Pulmonary artery endothelial cell (primary cell): ENCODE measurements at places on chromosomes 13 and 19.

DNA sequence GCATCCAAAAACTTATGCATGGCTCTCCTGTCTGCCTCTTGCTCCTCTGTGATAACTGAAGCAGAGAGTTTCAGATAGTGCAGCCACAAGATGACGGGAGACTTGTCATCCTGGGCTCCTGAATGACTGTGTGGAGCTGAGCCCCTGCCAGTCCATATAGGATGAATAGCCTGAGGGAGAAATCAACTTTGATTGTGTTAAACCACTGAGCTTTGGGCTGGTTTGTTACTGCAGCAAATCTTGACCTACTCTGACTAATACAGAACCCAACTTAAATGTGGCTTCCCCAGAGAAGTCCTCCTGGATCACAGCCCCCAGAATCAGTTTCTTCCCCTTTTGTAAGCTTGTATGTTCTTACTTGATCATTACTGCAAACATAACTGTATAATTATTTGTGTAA, 11.2 kb upstream of the ATG4D start:
- no peak for DNase-seq

DNA sequence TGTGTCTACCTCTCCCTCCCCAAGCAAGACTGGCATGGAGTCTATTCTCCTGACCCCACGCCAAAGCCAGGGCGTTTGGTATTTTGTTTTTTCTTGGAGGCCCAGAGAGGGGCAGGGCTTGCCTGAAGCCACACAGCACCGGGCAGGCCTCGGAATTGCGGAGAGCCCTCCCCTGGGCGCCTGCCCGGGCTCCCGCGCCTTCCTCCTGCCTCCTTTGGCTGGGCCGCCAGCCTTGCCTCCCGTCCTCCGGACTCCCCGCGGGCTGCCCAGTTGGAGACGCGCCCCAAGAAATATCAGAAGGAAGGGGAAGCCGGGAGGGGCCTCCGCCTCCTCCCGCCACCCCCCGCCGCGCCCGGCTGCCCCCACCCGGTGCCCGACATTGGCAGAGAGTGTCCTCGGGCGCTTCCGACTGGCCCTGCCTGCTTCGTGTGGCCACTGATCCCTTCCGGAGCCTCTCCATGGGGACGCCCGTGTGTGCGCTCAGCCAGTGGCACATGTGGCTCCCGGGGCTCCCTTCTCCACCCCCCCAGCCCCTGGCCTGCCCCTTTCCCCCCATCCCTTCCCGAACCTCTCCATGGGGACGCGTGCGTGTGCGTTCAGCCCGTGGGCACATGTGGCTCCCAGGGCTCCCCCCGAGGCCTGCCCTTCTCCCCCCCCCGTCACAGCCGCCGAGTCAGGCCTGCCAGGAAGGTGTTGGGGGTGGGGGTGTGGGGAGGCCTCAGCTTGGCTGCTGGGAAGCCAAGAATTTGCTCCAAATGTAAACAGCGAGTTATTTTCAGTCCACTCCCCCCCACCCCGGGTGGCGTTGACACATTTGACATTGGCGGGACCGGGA, 37.3 kb downstream of the NFIC start:
- DNase-seq, result peak; percentile 61

DNA sequence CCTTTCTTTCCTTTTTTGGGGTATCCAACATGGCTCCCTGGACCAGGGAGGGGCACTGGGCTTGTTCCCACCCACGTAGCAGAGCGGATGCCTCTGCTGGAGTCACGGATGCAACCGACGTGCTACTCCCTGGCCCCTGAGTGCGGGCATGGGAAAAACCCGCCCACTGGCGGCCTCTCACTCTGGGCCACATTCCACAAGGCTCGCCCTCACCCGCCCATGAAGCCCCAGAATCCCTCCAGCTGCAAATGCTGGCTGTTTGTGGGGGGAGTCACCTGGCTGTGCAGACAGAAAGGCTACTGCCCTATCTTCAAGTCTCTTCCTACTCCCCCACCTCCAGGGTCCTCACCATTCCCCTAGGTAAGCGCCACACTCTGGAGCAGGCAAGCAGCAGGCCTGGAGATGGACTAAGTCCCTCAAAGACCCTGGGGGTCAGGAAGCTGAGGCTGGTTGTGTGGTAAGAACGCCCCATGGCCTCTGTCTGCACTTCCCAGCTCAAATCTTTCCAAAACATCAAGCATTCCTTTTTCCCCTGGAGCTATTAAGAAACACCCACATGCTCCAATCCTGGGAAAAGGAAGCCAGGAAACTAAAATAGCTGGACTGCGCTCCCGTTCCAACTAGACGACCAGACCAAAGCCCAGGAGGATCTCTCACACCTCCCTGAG, 17.9 kb upstream of the EPHX3 start:
- no peak for DNase-seq

DNA sequence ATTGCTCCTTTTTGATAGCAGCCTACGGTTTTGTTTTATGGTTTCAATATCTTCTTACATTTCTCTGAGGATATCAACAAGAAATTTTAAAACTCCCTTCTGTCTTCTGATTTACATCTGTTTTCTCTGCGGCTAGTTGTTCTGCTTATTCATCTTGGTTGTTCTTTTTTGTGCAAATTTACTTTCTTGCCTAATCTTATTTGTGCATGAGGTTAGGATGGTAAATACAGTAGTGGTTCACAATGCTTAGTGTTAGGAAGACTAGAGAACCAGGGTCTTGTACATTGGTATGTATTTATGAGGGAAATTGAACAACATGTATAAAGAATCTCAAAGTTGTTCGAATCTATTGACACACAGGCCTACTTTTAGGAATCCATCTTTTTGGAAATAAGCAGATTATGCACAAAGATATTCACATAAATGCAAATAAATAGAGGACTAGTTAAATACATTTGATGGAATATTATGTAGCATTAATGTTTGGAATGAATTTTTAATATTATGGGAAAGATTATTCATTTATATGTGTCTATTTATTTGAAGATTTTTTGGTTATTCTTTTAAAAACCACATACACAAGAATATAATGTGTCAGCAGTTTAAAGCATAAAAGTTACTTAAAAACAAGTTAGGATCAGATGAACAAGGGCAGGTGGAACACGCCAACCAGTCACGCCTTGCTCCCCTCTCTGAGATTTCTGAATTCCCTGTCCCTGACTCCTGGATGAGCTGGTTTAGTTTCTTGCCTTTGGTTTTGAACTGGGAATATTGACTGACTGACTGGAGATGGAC, 51.4 kb upstream of the RFC3 start:
- DNase-seq, result no peak

DNA sequence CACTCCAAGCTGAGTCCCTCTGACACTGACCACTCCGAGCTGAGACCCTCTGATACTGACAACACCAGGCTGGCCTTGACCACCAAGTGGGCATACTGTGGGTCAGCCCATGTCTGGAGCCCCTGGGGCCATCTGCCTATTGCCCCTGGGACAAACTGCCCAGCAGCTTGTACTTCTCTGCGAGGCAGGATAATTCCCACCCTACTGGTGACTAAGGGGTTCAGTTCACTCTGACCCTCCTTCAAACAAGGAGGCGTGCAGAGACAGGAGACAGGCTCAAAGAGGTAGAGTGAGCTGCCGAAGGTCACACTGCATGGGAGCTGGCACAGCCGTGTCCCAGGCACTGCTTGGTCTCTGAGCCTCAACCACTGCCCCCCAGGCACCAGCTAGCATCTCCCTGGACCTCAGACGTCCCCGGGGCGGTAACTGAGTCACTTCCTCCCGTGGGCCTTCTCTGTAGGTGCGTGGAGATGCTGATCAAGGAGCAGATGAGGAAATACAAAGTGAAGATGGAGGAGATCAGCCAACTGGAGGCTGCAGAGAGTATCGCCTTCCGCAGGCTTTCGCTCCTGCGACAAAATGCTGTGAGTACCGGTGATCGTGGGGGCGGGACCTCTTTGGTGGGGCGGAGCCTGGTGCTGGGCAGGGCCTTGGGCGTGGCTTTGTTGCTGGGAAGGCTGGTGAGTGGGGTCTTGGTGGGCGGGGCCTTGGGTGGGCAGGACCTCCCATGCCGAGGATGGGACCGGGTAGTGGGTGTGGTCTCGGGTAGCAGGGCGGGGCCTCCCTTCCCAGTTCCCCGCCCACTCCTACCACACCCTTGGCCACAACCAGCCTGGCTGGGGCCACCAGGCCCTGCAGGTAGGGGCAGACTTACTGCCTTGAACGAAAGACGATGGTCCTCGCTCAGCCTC, 5.8 kb upstream of the USE1 start:
- DNase-seq, result no peak

- DNase-seq, result no peak
Measured at GRCh38 chr13:26668357-26669146, 92.0 kb downstream of the GPR12 start.

- DNase-seq, result no peak
Measured at GRCh38 chr13:18944501-18945068, 237.0 kb downstream of the TUBA3C start.

DNA sequence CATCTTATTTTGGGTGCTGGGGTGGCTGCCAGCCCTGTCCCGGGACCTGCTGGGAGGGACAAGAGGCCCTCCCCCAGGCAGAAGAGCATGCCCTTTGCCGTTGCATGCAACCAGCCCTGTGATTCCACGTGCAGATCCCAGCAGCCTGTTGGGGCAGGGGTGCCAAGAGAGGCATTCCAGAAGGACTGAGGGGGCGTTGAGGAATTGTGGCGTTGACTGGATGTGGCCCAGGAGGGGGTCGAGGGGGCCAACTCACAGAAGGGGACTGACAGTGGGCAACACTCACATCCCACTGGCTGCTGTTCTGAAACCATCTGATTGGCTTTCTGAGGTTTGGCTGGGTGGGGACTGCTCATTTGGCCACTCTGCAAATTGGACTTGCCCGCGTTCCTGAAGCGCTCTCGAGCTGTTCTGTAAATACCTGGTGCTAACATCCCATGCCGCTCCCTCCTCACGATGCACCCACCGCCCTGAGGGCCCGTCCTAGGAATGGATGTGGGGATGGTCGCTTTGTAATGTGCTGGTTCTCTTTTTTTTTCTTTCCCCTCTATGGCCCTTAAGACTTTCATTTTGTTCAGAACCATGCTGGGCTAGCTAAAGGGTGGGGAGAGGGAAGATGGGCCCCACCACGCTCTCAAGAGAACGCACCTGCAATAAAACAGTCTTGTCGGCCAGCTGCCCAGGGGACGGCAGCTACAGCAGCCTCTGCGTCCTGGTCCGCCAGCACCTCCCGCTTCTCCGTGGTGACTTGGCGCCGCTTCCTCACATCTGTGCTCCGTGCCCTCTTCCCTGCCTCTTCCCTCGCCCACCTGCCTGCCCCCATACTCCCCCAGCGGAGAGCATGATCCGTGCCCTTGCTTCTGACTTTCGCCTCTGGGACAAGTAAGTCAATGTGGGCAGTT, 8.6 kb downstream of the CALM3 start:
- no peak for DNase-seq

DNA sequence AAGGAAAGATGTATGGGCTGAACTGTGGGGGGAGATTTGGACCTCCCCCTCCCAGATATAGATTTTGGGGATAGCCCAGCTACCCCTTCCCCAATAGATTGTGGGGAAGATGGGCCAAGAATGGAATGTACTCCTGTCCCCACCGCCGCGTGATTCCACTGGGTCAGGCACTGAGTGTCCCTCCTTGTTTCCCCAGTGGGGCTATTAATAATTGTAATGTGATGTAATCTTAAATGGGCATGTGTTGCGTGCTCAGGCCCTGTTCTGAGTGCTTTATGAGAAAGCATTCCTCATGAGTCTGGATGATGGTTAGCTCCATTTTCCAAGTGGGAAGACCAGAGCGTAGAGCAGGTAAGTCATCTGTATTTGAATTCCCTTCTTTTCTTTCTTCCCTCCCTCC, 1.4 kb downstream of the PSMD8 start:
- no peak for DNase-seq

- DNase-seq, result no peak
Measured at GRCh38 chr19:290372-291005, 714 bp downstream of the PLPP2 start.

DNA sequence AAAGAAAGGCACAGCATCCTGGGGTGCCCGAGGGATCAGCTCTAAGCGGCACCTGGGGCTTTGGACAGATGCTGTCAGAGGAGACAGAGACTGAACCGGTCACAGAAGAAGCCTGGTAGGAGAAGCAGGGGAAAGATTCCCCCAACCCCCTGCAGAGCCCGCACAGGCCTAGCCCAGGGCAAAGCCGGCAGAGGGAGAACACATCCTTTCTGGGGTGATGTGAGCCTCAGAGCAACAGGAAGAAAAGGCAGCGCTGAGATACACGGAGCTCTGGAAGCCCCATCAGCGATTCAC, 101.2 kb downstream of the CRYL1 start:
- no peak for DNase-seq

GRCh38 chr13:66509175-66509574, 721.0 kb downstream of the PCDH9 start:
- no peak for DNase-seq

DNA sequence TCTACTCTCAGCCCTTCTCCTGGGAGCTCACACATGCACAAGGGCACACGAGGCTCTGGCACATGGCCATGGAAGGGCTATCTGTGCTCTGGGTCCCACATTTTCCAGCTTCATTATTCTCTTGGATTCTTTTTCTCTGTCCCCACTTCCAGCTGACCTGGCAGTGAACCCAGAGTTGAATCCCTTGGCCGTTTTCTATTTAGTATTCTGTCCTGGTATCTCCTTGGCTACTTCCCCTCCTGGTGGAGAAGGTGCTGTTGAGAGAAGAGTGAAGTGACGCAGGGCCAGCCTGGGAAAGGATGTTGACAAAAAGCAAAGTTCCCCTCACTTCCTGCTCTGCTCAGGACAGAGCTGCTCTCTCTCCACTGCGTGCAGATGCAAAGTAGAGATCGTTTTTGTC, 303.1 kb downstream of the IRS2 start:
- no peak for DNase-seq

GRCh38 chr13:98386637-98387036, 190.3 kb downstream of the STK24 start:
- no peak for DNase-seq

- peak; percentile 5 for DNase-seq
Measured at GRCh38 chr13:41917641-41918040, 43.3 kb downstream of the VWA8 start.

DNA sequence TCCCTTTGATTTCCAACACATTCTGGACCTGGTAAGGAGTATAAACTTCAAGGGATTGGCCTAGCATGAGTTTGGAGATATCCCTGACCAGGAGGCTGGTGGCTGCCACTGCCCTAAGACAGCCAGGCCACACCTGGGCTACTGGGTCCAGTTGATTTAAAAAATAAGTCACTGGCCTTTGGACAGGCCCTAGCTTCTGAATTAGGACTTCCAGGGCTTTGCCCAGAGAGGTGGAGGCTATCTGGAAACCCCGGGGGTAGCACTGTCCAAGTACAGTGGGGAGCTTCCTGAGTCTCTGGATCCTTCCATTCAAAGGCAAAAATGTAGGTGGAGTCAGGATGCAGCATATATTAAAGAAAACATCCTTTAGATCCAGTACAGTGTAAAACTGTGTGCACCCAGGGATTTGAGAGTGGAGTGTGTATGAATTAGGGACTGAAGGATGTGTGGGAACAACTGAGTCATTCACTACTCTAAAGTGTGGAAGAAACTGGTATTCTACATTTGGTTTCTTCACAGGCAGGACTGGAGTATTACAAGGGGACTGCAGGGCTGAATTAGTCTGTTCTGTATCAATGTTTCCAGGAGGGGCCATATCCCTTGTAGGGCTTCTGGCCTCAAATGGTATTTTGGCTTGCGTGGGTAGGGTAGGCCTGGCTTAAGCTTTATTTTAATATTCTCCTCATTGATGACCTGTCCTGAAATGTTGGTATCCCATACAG, 14.8 kb upstream of the FCGBP start:
- no peak for DNase-seq
